Fibroblast of the conjunctiva (primary cell): ENCODE measurements at places on chromosomes 4 and X.

DNA sequence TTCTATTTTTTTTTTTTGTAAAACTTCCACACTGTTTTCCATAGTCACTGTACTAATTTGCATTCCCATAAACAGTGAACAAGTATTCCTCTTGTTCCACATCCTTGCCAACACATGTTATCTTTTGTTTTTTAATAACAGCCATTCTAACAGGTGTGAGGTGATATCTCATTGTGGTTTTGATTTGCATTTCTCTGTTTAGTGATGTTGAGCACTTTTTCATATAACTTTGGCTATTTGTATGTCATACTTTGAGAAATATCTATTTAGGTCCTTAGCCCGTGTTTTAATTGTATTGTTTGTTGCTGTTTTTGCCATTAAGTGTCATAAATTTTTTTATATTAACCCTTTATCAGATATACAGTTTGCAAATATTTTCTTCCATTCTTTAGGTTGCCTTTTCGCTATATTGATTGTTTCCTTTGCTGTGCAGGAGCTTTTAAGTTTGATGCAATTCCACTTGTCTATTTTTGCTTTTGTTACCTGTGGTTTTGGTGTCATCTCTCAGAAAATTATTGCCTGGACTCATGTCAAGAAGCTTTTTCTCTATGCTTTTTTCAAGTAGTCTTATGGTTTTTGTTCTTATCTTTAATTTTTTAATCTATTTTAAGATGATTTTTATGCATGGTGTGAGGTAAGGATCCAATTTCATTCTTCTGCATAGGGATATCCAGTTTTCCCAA is 27.9 kb upstream of the NDNF start:
- DNase-seq, result no peak

GRCh38 chrX:100635989-100636320 is 651 bp downstream of the TSPAN6 start:
- no peak for DNase-seq

GRCh38 chr4:111398906-111399330 is 746.3 kb upstream of the FAM241A start:
- peak; percentile 59 for DNase-seq

DNA sequence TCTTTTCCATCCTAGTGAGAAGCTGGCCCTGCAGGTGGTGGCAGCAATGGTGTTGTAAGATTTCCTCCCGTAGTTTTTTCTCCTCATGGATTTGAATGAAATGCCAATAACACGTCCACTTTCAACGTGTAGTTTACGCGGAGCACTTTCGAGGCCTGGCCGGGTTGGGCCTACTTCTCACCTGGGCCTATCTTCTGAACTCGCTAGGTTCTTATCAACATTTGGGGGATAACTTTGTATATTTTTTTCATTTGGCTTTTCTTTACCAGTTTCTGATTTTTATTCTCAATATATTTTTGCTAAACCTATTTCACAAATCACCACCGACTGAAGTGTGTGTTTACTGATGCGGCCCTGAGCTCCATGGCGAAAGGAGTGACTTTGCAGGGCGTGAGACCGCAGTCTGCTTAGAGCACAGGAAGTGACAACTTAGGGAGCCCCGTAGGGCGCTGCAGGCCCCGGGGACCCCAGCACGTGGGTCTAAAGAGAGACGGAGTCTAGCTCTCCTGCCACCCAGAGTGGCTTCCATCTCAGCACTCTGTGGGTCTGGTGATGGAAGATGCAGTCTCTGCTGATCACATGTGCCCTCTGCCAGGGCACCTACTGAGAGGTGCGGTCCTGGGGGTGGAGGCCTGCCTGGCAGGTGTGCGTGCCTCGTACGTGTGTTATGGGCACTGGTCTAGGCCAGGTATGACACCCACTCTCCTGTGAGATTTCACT is 29.1 kb downstream of the NELFA start:
- no peak for DNase-seq

- DNase-seq, result no peak
These were observed 15.5 kb upstream of the GPR82 start for GRCh38 chrX:41708486-41708885.

GRCh38 chr4:100421361-100421978 is 96.4 kb downstream of the EMCN start:
- peak; percentile 49 for DNase-seq

DNA sequence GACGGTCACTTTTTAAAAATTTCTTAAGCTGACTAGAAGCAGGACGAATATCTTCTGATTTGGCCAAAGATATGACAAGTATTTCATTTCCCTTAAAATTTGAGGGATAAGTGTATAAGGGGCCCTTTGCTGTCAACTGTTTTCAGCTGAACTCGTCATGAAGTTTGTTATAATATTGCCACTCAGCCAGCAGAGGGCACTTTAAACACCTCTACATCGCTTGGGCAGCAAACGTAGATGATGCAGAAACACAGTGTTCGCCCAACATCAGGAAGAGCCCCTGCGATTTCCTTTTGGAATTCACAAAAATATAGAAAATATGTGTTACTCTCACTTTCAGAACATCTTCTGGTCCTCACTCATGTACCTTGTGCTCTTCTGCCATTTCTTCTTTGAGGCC is 435.7 kb upstream of the FMR1 start:
- no peak for DNase-seq

DNA sequence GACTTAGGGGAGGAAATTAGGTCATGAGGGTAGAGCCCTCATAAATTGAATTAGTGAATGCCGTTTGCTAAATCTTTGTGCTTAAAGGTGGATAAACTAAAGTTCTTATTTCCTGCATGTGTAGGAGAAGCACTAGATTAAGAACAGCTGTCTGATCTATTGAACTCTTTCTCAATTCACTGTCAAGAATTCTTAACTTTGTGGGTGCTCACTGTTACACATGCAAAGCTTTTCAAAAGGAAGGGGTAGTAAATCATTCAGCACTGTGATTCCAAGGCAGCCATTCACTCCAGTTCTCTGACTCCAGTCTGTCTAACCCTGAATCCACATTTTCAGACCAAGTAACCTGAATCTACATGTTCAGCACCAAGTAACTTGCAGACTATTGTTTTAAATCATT is 1520.1 kb downstream of the PCDH18 start:
- DNase-seq, result no peak

DNA sequence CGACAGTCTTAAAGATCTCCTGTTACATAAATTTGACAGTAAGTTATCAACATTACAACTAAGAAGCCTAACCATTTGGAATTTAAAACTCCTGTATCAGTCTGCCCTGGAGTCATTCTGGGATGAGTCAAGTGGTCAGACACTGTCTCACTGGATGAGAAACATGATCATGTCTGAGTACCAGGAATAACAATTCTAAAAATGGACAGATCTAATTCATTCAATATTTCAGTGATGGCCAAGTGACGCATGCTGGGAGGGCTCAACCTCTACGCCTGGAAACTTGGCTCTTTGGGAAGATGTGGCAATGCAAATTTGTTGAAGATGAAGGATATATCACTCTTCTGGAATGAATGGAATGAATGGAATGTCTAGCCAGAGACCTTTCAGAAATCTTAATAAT is 1427.2 kb downstream of the STIM2 start:
- peak; percentile 92 for DNase-seq

DNA sequence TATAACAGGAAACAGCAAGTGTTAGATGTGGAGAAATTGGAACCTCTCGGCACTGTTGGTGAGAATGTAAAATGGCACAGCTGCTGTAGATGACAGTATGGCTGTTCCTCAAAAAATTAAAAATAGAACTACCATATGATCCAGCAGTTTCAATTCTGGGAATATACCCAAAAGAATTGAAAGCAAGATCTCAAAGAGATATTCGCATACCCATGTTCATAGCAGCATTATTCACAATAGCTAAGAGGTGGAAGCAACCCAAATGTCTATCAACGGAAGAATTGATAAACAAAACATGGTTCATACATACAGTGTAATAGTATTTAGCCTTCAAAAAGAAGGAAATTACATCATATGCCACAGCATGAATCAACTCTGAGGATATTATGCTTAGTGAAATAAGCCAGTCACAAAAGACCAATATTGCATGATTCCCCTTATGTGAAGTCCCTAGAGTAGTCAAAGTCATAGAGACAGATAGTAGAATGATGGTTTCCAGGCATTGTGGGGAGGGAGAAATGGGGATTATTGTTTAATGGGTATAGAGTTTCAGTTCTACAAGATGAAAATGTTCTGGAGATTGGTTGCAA is 467.7 kb downstream of the IDS start:
- DNase-seq, result no peak

DNA sequence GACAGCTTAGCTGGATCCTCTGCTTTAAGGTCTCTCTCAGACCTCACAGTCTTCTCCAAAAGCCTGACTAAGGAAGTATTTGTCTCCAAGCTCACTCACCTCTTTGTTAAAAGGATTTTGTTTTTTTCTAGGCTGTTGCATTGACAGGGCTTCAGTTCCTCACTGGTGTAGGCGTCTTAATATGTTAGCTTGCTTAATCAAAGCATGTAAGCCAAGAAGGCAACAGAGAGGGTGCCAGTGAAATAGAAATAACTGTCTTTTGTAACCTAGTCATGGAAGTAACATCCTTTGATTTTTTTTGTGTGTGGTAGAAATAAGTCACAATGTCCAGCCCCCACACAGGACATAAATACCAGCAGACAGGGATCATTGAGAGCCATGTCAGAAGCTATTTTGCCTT is 58.8 kb downstream of the FIP1L1 start:
- DNase-seq, result no peak

- no peak for DNase-seq
These were observed 10.5 kb upstream of the RTL5 start for GRCh38 chrX:72142094-72142793.

DNA sequence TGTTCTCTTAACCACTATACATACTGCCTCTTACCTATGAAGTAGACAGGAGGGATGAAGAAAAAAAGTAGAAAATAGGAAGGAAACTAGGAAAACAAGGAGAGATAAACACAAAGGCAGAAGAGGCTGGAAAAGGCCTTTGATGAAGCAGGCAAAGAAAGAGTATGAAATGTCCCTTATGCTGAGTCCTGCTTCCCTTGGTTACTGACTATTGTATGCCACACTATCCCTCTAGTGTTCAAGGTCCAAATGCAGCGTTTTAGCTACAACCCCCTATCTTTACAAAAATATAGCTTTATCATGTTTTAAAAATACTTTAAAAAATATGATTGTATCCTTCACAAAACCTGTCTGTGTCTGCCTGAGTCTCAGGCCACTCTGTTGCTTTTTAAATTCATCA is 233.1 kb downstream of the CAMK2D start:
- no peak for DNase-seq

DNA sequence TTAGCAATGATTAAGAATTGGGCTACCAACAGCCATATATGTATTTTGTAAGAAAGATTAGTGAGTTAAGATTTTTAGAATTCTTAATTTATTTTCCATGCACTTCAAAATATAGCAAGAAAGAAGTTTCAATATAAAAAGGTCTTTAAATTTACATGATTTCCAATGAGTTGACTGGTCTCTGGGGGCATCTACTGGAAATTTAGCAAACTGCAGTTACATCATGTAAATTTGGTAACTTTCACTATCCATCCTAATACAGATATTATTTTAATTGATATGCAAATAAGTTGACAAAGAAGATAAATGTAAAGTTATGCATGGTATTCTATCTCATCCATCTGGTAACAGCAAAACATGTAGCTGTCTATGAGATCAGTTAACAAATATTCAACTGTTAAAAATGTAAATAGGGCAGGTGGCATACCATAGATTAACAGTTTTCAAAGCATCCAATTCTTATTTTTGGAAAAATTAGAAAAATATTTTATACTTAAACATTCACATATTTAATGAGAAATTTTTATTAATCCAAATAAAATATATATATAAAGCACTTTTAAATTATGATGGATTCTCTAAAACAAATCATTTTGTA is 29.1 kb downstream of the TTC29 start:
- peak; percentile 22 for DNase-seq

- DNase-seq, result no peak
These were observed 313.2 kb upstream of the DKK2 start for GRCh38 chr4:107349266-107349665.

DNA sequence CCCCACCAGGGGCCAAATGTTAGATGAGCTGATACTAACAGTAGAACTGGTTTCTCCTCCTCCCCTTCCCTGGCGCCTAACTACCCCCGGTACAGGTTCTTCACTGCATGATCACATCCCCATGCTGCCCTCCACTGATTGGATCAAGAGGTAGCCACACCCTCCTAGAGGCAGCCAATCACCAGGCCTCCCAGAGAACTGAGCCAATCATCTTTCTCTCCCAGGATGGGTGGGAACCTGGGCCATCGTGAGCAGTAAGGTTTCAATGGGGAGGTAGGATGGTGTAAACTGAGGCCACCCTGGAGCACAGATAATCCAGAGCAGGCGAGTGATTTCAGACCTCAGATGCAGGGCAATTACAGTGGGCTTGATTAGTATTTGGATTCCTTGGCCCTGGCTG is 64.2 kb downstream of the PPP2R2C start:
- no peak for DNase-seq

DNA sequence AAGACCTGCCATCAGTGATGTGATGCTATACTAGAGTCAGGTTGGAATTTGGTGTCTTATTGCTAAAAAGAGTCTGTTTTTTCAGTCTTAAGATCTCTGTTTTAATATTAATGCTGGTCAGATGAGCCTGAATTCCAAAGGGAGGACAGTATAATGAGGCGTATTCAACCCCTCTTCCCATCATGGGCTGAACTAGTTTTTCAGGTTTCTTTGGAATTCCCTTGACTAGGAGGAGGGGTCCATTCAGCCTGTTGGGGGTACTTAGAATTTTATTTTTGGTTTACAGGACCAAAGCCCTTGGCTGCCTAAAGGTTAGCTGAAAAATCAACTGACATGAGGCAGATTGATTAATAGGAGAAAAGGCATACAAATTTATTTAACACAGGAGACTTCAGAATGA is 24.1 kb upstream of the PI4K2B start:
- DNase-seq, result no peak

DNA sequence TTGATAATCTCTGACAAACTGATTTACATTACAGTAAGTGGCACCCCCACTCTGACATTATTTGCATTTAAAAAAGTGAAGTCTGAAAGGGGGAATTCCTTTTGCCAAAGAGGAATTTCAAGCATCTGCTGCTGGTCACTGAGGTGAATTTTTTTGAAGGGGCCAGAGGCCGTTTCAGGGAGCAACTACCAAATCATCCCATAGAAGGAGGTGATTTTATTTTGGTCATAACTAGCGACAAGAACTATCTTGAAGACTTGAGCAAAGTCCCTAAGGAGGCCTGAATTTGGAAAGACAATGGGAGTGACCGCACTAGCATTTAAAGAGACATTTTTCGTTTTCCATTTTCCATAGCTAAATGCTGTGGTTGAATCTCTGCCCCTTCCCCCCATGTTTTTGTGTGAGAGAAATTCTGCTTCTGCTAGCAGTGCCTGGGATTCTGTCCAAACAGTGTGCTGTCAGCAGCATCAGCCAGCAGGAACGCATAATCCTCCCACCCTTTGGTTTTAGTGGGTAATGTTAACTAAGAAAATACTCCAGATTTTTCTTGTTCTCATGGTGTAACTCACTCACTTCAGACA is 110.1 kb upstream of the MED14 start:
- peak; percentile 81 for DNase-seq

- DNase-seq, result peak; percentile 62
These were observed 312.2 kb downstream of the ARHGAP24 start for GRCh38 chr4:85787133-85787532.

- DNase-seq, result no peak
These were observed 47.9 kb downstream of the TET2 start for GRCh38 chr4:105194328-105195231.
